ENCODE measurements at places on chromosomes 6 and 20.
A peak's percentile ranks its signal among the peaks of the same experiment; 100 is the strongest.

DNA sequence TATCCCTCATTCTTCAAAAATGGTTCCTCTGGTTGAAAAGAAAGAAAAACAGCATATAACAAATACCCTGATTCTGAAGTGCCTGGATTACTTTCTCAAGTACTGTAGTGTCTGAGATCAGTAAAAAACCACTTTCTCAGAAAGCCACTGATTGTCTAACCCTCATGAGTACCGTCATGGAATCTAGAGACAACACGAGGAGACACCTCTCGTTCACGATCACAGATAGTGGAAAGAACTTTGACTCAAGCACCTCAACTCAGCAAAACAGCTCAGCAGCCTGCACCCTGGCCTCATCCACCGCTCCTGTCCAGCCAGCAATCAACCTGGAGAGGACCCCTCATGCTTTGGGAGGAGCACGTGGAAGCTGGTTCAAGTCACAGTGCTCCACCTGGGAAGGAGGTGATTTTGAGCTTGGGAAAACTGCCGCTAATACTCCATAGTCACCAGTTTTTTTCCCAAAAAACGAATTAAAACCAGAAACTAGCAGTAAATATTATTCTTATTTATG is 1.0 kb downstream of the SCML4 start:
- no peak for DNase-seq

DNA sequence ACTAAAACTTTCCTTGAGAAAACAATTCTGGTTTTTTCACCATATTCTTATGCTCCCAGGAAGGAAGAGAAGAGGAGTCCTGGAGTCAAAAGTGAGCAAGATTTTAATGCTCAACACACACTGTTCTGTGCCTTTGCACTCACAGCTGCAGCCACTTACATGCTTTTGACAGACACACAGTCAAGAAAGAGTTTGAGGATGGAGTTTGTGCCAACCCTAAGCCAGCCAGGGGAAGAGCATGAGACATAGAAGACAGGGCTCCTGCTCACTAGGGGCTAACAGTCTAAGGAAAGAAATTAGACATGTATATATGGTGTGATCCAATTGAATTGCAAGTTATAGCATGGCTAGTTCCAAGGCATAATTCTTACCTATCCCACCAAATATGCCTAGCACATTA is 37.1 kb upstream of the IL17A start:
- DNase-seq, result no peak

GRCh38 chr6:102114402-102114801 is 720.9 kb downstream of the GRIK2 start:
- DNase-seq, result no peak

DNA sequence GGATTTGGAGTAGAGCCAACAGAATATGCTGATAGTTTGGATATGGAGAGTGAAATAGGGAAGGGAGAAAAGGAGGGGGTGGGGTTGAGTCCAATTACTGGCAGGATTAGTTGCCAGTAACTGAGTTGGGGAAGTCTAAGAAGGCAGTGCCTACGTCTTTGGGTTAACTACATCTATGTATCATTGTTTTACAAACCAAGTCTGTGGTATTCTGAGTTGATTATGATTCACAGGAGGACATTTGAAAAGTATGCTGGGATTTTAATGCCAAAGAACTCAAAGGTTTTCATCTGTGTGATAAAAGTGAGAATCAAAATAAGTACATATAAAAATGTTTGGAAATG is 14.7 kb downstream of the DSE start:
- no peak for DNase-seq

DNA sequence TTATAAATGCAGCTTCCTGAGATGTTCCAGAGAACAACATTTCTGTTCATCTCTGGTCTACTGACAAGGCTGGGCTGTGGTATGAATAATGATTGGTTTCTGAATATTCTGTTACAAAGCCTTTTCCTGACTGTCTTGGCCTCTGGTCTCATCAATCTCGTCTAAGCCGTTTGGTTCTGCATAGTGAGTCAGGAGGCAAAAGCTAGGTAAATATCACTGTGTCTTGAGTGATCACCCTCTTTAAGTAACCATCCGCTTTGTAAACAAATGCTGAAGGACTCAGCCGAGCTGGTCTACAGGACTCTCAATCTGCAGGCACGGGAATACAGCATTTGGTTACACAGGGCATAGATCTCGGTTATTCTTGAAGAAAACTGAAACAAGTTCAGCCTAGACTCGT is 511.9 kb downstream of the KIF16B start:
- DNase-seq, result no peak

GRCh38 chr6:166877906-166878305 is 78.4 kb downstream of the RNASET2 start:
- DNase-seq, result no peak

DNA sequence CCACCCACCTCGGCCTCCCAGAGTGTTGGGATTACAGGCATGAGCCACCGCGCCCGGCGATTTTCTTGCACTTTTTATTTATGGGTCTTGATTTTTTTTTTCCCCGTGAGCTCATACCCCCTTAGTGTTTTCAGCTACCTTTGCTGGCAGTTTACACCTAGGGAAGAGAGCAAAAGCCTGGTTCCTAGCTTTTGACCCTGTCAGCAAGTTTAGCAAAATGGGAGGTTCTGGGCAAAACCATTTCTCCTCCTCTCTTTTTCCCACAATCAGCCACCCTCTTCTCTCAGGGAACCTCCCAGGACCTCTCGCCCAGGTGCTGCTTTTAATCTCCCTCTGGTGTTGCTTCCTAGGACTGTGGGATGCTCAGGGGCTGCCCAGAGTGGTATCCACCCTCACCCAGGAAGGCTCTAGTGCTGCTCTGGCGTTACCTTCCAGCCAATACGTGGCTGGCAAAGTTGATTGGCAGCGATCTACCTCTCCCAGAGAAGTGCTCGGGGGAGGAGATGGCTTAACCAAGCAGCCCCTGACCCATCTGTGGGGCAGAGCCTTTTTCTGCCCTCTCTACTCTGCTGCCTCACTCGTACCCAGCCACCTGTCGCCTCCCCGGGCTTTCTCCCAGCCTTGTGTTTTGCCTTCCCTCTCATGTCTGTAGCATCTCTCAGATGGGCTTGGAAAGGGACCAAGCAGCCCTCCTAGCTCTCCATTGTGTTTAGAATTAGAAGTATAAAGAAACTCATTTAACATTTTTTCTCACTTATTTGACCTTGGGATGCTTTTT is 37.4 kb downstream of the KAT14 start:
- no peak for DNase-seq

DNA sequence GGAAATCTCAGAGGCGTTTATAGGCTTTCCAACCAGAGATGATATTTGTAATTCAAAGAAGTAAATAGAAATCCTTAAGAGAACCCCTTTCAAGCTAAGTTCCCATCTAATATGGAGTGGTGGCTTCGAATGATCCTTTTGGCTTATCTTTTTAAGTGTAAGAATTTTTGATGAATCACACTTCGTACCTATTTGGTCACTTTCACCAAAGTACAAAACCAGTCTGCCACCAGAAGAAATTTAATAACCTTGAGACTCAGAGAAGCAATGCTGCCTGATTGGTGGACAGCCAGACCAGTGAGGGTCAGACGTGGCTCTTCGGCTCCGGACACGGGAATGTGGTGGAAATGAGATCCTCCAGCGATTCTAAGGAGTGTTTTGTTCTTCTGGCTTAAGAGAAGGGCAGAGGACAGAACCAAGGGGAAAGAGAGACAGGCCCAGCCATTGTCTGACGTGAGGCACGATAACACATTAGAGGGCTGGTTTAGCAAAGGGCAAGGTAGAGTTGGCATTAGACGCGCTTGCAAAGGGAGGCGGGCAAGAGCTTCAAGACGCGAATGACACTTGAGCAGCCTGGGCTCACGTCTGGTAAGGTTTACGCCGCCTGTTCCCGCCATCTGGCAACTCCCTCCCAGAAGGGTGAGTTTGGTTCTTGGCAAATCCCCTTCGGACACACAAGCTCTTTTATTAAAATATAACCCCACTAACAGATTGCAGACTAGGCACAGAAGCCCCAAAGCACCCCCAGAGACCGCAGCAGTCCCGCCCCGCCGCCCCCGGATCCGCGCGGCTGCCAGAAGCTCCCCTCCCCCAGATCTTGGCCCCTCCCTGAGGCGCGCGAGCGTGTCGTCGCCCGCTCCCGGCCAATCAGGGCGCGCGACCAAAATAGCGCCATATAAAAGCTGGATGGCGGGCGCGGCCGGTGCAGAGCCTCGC is 50.0 kb upstream of the EZR start:
- DNase-seq, result peak; percentile 79

DNA sequence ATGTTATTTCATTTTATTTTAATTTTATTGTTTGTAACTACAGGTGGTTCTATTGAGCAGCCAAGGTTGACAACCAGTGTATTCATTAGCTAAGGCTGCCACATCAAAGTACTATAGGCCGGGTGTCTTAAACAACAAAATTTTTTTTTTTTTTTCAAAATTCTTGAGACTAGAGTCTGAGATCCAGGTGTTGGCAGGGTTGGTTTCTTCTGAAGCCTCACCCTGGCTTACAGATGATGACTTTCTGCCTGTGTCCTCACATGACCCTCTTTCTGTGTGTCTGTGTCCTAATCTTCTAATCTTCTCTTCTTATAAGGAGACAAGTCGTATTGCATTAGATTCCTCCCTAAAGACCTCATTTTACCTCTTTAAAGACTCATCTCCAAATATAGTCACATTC is 208.4 kb downstream of the MANEA start:
- DNase-seq, result no peak

- no peak for DNase-seq
These were observed 60.0 kb downstream of the DNAH8 start for GRCh38 chr6:38774929-38775707.

- DNase-seq, result no peak
These were observed 25.6 kb downstream of the SNX9 start for GRCh38 chr6:157848693-157849092.

DNA sequence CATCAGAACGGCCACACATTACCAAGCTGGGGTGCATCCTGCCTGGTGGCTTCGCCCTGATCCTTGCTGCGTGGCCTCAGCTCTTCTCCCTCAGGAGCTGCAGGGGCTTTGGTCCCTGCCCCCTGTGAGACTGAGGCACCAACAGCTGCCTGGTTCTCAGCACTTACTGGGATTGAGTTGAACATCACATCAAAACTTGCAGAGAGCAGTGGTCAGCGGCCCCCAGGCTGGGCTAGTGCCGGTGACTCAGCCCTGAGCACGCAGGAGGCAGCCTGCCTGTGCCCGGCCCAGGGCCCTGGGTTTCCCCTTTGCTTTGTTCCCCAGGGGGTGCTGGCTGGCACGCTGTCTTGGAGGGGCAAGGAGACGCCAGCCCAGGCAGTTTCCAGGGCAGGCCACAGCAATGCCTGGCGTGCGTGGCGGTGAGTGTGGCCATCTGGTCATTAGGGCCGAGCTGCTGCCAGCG is 63.3 kb downstream of the DLL1 start:
- no peak for DNase-seq

GRCh38 chr6:134466771-134467525 is 149.0 kb upstream of the SGK1 start:
- no peak for DNase-seq

DNA sequence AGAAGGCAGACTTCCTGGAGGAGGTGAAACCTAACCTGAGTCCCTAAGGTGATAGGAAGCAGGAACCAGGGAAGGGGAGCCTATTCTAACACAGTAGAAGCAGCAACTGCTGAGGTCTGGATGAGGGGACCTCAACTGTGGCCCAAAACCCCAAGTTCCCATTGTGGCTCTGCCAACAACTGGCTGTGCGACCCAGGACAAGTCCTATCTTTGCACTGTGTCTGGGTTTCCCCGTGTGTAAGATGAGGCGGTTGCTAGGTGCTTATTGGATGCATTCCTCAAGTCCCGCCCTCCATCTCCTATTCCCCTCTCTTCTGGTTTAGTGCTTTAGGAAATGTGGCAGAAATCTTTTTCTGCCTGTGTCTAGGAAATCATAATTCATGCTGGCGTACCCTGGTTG is 52.2 kb upstream of the TTPAL start:
- DNase-seq, result no peak

DNA sequence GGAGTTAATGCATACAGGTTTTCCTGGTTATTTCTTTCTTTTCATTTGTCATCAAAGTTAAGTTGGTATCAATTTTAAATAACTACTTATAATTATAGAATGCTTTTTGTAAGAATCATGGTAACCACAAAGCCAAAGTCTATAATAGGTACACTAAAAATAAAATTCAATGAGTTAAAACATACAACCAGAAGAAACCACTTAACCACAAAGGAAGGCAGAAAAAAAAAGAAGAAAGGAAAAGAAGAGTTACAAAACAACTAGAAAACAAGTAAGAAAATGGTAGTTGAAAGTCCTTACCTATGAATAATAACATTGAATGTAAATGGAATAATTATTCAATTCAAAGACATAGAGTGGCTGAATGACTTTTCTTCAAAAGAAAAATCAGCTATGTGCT is 45.6 kb downstream of the THBS2 start:
- no peak for DNase-seq

DNA sequence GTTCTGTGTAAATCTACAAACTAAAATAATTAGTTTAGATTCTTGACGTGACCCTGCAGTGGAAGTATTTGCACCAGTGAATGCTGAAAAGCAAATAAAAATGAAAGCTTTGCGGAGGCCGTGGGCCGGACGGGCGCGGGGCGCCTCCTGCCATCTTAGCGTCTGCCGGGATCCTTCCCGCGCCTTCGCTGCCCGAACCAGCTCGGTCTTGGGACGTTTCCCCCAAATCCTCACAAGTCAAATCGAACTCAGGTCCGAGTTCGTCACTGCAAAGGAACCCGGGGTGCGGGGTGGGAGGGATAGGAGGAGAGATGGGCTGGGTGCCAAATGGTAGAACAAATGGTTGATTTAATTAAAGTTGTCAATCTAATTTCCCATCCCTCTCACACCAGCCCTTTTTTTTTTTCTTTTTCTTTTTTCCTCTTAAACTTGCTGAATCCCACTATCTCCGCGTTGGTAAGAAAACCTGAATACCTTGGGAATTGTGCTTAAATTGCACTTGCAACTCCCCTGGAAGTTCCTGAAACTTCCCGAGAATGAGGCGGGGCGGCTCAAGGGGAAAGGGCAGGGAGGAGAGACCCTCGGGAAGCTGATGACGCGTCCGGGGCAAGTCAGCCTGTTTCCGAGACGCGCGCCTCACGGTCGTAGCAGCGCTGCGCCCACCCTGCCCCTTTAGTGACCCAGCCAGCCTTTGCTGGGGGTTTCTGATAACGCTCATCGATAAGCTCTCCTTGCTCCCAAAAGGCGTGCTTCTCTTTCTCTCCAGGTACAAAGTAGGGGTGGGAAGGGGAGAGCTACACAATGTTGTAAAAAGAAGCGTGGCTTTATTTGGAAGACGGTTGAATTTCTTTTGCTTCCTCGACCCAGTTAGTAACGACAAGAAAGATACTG is 1.8 kb downstream of the GJA1 start:
- DNase-seq, result peak; percentile 33

DNA sequence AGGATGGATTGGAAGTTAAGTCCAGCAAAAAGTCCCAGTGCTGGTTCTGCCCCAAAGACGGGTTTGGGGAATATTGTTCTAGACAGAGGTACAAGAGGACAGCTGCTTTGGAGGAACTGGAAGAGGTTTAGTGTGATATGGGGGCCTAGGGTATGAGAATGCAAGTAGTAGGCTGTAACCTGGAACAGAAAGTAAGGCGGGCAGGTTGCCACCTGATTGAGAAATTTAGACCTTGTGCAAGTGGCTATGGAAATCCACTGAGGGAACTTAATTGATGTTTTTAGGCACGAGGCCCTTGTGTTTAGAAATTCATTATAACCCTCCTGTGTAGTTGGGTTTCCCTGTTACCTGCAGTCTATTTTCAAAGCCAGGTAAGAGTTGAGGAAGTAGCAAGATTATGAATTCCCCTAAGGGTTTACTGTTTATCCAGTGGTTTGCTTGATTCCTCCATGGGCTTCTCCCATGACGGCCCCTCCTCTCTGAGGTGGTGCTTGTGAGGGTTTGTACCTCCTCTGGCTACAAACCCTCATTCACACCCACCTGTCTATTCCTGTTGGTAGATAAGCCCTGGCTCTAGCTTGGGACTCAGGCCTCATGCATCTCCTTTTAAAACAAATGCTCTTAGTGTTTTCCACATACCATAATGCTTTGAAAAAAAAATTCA is 42.0 kb upstream of the BCAS1 start:
- DNase-seq, result no peak
